ENCODE measurements at places on chromosomes 11 and 22.

DNA sequence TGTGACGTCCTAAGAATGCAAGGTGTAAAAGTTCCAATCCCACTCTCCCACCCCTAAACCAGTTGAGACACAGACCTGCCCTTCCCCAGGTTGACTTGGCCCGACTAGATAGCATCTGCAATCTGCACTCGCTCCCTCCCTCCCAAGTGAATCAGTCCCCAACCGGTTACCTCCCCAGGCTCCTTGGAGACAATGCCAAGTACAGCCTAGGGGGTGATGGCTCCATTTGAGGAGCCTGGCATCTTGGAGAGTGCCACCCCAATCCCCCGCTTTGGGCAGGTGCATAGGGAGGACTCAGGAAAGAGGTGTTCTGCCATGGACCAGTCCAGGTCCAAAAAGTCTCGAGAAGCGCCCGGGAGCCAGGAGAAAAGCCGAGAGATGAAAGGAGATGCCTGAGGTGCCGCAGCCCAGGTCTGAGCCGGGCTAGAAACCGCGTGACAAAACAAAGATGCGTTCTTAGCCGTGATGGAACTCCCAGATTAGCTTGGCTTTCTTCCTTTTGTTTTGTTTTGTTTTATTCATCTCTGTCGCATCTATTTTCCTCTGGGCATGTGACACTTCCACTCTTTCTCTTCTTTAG, 18.7 kb upstream of the SNX32 start:
- no peak for DNase-seq

GRCh38 chr11:122726028-122726427, 70.5 kb downstream of the UBASH3B start:
- no peak for DNase-seq

DNA sequence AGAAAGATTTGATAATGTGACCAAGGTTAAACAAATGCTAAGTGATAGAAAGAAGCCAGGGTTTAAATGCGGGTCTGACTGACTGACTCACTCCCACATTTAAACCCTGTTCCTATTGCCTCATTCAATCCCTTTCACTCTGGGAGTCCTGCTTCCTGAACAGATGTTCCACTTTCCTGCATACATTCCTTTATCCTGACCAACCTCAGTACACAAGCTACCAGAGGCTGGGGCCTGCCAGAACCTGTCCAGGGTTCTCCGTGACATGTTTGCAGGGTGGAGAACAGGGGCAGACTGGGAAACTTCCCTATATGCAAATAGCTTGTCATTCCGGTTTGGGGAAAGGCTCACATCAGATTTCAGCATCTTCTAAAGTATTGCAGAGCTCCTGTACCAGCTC, 3.0 kb upstream of the ANKK1 start:
- no peak for DNase-seq

DNA sequence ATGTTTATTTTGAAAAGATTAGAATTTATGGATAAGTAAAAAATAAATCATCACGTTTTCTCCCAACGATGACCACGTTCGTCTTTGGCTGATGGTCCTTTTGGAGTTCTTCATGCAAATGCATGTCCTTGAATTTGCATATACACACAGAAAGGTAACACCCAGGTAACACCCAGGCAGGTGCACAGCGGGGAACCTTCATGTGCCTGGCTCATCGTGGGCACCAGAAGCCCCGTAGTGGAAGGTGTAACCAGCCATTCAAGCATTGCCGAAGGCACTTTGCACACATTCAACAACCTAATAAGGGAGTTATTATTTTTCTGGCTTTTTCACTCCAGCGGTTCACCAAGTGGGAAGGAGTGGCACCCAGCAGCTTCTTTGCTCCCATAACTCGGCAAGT, 404.6 kb downstream of the TBC1D22A start:
- DNase-seq = no peak

DNA sequence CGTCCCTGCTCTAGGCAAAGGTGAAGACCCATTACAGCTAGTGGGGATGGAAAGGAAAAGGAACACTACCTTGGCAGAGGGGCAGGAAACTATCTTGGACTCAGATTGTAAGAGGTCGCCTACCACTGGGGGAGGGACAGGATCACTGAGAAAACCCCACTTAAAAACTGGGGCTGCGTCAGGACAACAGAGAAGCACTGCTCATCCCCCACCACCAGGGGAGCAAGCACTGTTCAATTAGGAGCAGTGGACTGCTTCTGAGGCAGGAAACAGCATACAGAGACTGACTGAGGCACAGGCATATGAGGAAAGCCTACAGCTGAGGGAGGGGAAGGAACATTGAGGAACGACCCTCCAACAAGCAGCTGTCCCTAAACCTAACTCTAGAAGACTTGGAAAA, 20.8 kb upstream of the DLAT start:
- DNase-seq = no peak

GRCh38 chr11:94322501-94322900, 18.1 kb downstream of the IZUMO1R start:
- no peak for DNase-seq

DNA sequence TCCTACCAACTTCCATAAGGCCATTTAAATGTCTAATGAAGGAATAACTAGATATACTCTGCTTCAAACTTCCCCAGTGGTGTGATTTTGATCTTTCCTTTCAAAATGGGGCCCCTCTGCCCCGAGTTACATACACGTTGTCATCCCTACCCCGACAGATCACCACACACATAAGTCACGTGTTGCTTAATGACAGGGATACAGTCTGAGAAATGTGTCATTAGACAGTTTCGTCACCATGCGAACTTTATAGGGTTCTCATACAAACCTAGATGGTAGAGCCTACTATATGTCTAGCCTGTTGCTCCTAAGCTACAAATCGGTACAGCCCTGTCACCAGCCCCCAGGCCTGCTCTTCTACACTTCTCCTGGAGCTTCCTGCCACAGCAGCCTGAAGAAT, 49.8 kb upstream of the SCUBE2 start:
- DNase-seq = no peak

DNA sequence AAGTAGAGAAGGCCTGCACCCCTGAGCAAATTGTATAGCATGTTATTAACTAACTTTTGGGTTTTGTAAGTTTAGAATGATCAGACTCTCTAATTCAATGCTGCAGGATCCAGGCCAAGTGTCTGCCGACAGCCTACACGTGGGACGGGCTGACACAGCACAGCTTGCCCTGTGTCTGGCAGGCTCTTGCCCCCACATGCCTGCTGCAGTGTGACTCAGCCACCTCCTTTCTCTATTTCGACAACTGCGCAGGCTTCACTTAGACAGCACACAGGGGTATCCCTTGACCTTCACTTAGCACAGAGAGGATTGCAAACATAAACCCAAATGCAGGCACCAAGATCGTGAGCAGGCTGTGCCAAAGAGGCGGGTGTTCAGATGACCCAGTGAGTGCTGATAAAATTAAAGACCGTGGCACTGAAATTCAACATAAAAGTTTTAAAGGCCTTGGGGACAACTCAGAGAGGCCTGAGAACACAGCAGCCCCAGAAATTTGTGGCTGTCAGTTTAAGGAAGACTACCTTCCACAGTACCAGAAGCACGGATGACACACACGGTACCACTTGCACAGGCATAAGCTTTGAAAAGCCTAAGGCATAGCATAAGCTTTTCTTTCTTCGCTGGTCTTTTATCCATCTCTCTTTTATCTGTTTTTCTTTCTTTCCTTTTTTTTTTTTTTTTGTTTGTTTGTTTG, 37.8 kb downstream of the SCN3B start:
- no peak for DNase-seq

- peak; percentile 10 for DNase-seq
Measured at GRCh38 chr11:48107188-48107704, 109.4 kb upstream of the OR4B1 start.

- DNase-seq = no peak
Measured at GRCh38 chr11:97557399-97557798, 1167.6 kb downstream of the JRKL start.

DNA sequence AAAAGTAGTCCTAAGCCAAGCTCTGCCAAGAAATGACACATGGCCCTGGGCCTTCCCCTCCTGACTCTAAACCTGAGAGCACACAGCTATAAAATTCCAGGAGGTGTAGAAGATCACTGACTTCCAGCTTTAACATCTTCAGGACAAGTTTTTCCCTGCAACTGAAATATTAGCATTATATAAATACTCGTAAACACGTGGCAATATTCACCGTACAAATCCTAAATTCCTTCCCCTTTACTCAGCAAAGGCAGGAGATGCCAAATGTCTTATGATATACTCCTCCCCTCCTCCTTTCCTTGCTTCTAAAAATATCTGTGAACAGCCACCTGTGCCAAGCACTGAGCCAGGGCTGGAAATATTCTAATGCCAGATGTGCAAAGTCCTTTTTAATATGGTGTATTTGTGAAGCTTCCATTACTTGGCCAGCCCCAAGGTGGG, 194.0 kb downstream of the LARGE1 start:
- DNase-seq = no peak

DNA sequence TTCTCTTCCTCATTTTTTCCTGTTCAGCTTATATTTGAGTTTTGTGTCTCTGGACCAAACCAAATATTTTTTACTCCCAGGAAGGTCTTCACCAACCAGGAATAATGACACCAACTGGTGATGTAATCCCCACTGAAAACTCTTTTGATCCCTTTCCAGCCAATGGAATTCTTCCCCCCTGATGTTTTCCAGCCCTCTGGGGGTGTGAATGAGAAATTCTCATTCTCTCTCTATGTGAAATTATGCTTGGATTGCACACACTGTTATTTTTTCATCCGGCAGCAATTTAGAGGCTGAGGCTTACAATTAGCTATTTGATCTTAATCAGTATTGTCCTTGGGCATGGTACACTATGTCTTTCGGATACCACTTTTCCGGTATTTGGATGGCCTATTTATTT, 39.5 kb upstream of the SLC1A2 start:
- DNase-seq = no peak

DNA sequence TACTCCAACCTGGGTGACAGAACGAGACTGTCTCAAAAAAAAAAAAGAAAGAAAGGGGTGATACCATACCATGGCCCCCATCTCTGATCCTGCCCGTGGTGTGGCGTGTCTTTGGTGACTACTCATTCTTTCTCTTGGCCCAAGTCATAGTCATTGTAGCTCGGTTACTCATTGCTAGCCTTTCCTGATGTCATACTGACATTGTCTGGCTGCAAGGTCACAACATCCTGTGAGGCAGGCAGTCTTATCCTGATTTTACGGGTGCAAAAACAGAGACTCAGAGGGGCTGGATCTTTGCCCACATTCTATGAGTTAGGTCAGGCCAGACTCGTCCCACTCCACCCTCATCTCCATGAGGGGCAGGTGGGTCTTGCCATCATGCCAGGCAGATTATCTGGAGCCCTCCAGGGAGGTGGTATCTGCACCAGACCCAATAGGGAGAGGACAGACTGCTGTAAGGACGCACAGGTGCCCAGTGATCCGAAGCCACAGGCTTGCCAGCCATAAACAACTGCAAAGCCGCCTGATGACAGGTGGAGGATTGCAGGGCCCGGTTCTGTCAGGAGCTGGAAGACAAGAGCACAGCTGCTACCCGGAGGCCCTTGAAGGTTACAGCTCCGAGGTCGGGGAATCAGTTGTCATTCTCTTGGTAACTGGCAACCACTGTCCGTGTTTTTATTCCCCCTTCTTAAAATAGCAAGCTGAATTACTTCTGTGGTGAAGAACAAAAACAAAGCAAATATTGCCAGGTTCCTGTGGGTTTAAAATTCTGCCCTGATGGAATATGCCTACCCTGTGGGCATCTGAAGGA, 13.8 kb downstream of the TOM1 start:
- no peak for DNase-seq

- DNase-seq = no peak
Measured at GRCh38 chr11:66462010-66462409, 4.7 kb upstream of the PELI3 start.

DNA sequence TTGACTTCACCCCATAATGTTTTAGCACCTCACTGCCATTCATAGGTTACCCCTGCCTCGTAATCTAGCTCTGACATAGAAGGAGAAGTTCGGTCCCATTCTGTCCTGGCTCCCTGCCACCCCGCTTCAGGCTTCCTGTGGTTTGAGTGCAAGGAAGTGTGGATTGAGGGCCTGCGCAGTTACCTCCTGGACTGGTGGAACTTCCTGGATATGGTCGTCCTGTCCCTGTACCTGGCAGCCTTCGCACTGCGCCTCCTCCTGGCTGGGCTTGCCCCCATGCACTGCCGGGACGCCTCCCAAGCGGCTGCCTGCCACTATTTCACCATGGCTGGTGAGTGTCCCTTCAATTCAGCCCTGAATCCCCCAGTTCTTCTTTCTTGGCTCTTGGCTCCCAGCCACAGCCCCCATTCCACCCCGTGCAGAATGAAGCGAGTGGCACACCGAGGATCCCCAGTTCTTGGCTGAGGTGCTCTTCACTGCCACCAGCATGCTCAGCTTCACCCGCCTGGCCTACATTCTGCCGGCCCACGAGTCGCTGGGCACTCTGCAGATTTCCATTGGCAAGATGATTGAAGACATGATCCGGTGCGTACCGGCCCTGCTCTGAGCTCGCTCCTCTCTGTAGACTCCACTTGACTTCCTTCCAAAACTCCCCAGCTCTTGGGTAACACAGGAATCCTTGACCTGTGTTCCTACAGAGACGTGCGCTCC, 15.4 kb downstream of the ART5 start:
- DNase-seq = no peak

GRCh38 chr11:65879617-65880016, at the start of gene CTSW:
TSS of gene CTSW (plus strand) at chr11:65879837. CDS start at chr11:65879855, 18 bp downstream.
- peak; percentile 30 for DNase-seq

Measured in central memory CD4-positive, alpha-beta T cell (primary cell).